ENCODE measurements at places on chromosomes 13 and 19. TPM values are rescaled to one million over a fixed set of nuclear protein-coding genes. Genes with fewer than 3 reads are reported as not detected.

CEACAM8 gene
- polyA plus RNA-seq: not detected

DNA sequence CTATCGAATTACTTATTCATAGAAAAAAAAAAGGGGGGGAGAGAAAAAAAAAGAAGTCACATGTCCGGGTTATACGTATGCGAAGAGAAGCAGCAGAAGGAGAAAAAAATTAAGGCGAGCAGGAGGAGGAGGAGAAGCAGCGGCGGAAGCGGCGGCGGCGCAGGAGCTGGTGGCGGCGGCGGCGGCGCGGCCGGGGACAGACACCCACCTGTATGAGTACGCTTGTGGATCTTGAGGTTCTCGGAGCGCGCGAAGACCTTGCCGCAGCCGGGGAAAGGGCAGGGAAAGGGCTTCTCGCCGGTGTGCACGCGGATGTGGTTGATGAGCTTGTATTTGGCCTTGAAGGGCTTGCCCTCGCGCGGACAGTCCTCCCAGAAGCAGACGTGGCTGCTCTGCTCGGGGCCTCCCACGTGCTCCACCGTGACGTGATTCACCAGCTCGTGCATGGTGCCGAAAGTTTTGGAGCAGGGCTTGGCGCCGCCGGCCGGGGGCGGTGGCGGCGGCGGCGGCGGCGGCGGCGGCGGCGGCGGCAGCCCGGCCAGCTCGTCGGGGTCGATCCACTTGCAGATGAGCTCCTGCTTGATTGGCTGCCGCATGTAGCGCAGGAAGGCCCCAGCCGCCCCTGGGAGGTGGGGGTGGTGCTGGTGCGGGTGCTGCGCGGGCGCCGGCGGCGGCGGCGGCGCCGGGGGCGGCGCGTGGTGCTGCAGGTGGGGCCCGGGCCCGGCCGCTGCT, 1.5 kb downstream of the ZIC5 start:
- H3K27ac ChIP-seq: no peak overlapping the region
- H3K4me1 ChIP-seq: peaks cover 4% of the 10 kb centered on the region
- peaks cover 12% of the 10 kb centered on the region for H3K27me3 ChIP-seq
- no peaks in the 10 kb centered on the region for H3K36me3 ChIP-seq
- no peak for DNase-seq

DNA sequence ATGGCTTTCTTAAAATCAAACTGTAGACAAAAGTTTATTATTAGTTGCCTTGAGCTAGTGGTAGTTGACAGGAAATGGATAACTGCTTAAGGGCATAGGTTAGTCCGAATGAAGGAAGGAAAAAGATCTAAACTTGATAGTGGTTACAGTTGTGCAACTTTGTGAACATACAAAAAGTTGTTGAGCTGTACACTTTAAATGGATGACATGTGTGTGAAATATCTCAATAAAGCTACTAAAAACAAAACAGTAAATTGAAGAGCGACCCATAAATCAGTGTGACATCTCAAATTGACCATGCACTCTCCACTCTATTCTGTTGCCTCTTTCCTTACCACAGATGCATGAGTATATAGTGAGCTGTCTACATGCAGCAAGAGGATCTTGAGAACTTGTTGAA, 1757.8 kb downstream of the PCDH9 start:
- no peaks in the 10 kb centered on the region for H3K27me3 ChIP-seq
- DNase-seq: no peak
- H3K4me3 ChIP-seq: no peak overlapping the region

DNA sequence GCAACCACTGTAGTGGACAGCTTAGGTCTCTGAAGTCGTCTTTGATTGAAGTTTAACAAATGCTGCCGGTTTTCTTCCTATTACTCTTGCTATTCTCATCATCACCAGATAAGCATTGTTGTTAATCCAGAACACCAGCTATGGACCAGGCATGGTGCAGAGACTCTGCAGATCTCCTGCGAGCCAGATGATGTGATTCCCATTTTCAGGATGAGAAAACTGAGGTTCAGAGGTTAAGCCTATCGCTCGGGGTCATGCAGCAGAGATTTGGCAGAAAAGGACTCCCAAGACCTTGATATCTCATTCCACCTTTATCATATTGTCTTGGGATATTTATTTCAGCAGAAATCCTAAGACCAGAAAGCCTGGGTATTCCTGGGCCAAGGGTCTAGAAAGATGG, 16.5 kb upstream of the CABP5 start:
- H3K4me3 ChIP-seq: no peak overlapping the region
- no peaks in the 10 kb centered on the region for H3K27me3 ChIP-seq
- H3K36me3 ChIP-seq: no peaks in the 10 kb centered on the region
- H3K4me1 ChIP-seq: no peaks in the 10 kb centered on the region
- no peak for DNase-seq

GRCh38 chr13:62209529-62209928, 793.9 kb upstream of the PCDH20 start:
- no peaks in the 10 kb centered on the region for H3K36me3 ChIP-seq
- DNase-seq: no peak
- H3K4me3 ChIP-seq: no peak overlapping the region
- H3K27me3 ChIP-seq: no peaks in the 10 kb centered on the region

GRCh38 chr19:21921691-21922180, 85.8 kb upstream of the ZNF43 start:
- H3K4me1 ChIP-seq: no peaks in the 10 kb centered on the region
- DNase-seq: no peak
- no peaks in the 10 kb centered on the region for H3K27me3 ChIP-seq
- H3K27ac ChIP-seq: no peak overlapping the region
- H3K36me3 ChIP-seq: no peaks in the 10 kb centered on the region

DNA sequence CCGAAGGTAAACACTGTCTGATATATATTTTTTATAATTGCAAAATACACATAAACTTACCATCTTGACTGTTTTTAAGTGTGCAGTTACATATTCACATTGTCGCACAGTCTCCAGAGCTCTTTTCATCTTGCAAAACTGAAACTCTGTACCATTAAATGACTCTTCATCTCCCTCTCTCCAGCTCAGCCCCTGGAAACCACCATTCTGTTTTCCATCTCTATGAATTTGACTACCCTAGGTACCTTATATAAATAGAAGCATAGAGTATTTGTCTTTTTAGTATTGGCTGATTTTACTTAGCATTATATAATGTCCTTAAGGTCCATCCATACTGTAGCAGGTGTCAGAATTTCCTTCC, 45.8 kb downstream of the LRCH1 start:
- H3K4me1 ChIP-seq: peaks cover 17% of the 10 kb centered on the region
- no peaks in the 10 kb centered on the region for H3K36me3 ChIP-seq
- H3K4me3 ChIP-seq: no peak overlapping the region
- H3K27ac ChIP-seq: no peak overlapping the region
